A549 treated with GW870086 at 1 μM for 4 hours (cell line): ENCODE measurements at places on chromosomes 12 and 14. TPM values are rescaled to one million over a fixed set of nuclear protein-coding genes. Genes with fewer than 3 reads are reported as not detected.

NEUROD4 gene
- not detected in 5 replicates for total RNA-seq

TIMELESS gene
- 32.5 to 39.5 TPM (median 35.5 TPM) in 5 replicates for total RNA-seq

LGR5 gene
- not detected in 5 replicates for total RNA-seq

CLEC9A gene
- not detected in 5 replicates for total RNA-seq

DNAH10 gene
- total RNA-seq = 0.15 to 0.40 TPM (median 0.29 TPM) in 5 replicates

KLRC2 gene
- 1.7 to 2.4 TPM (median 2.1 TPM) in 5 replicates for total RNA-seq

KLRF1 gene
- not detected in 5 replicates for total RNA-seq

SLC8A3 gene
- total RNA-seq = not detected in 5 replicates

IL26 gene
- not detected in 5 replicates for total RNA-seq

RNASE3 gene
- not detected in 5 replicates for total RNA-seq

ZFC3H1 gene
- 12.1 to 17.2 TPM (median 15.9 TPM) in 5 replicates for total RNA-seq

LRRC43 gene
- 0.26 to 0.36 TPM in 2 of 5 replicates, not detected in the others for total RNA-seq

TMEM30B gene
- total RNA-seq = 0.25 to 0.58 TPM (median 0.32 TPM) in 5 replicates

PLEKHG7 gene
- total RNA-seq = 0.07 TPM in 1 of 5 replicates, not detected in the others

OTX2 gene
- total RNA-seq = not detected in 5 replicates

TMEM121 gene
- 4.6 to 8.8 TPM (median 8.2 TPM) in 5 replicates for total RNA-seq

ANKS1B gene
- 0.37 to 0.67 TPM (median 0.58 TPM) in 5 replicates for total RNA-seq

RTL1 gene
- 0.19 to 0.30 TPM (median 0.24 TPM) in 5 replicates for total RNA-seq

KRT78 gene
- total RNA-seq = 0.06 to 0.25 TPM in 2 of 5 replicates, not detected in the others

LBHD2 gene
- not detected in 5 replicates for total RNA-seq

HPD gene
- total RNA-seq = 1.6 to 2.2 TPM (median 2.0 TPM) in 5 replicates

CMKLR1 gene
- total RNA-seq = 0.05 TPM in 2 of 5 replicates, not detected in the others

DPF3 gene
- 0.05 to 0.30 TPM (median 0.15 TPM) in 4 of 5 replicates, not detected in the other for total RNA-seq

CD69 gene
- total RNA-seq = 0.16 TPM in 1 of 5 replicates, not detected in the others

GLIPR1 gene
- total RNA-seq = 25.6 to 33.9 TPM (median 29.8 TPM) in 5 replicates

BBS10 gene
- 2.8 to 4.4 TPM (median 4.4 TPM) in 5 replicates for total RNA-seq

DTX1 gene
- 0.41 to 0.56 TPM (median 0.50 TPM) in 5 replicates for total RNA-seq

KRT6C gene
- not detected in 5 replicates for total RNA-seq

TRHDE gene
- 0.14 to 0.19 TPM in 2 of 5 replicates, not detected in the others for total RNA-seq

GPRC5A gene
- 263 to 406 TPM (median 370 TPM) in 5 replicates for total RNA-seq

C1S gene
- total RNA-seq = 39.5 to 62.4 TPM (median 44.8 TPM) in 5 replicates

CD4 gene
- total RNA-seq = not detected in 5 replicates

HEBP1 gene
- 54.0 to 58.6 TPM (median 55.4 TPM) in 5 replicates for total RNA-seq

KITLG gene
- total RNA-seq = 10.4 to 14.8 TPM (median 13.4 TPM) in 5 replicates

COL2A1 gene
- 0.02 to 0.08 TPM (median 0.06 TPM) in 4 of 5 replicates, not detected in the other for total RNA-seq

IL31 gene
- total RNA-seq = not detected in 5 replicates

VWF gene
- total RNA-seq = 0.10 to 0.27 TPM (median 0.17 TPM) in 5 replicates

LTBP2 gene
- 9.7 to 13.1 TPM (median 11.0 TPM) in 5 replicates for total RNA-seq

ADAM20 gene
- total RNA-seq = not detected in 5 replicates

ABCC9 gene
- 0.01 TPM in 1 of 5 replicates, not detected in the others for total RNA-seq

TWF1 gene
- total RNA-seq = 65.6 to 80.2 TPM (median 75.7 TPM) in 5 replicates

C12orf50 gene
- 0.14 TPM in 1 of 5 replicates, not detected in the others for total RNA-seq

ANP32D gene
- not detected in 5 replicates for total RNA-seq

BCL2L2 gene
- total RNA-seq = 14.6 to 20.4 TPM (median 18.5 TPM) in 5 replicates

IRAK3 gene
- 0.64 to 1.1 TPM (median 0.96 TPM) in 5 replicates for total RNA-seq

KRT82 gene
- total RNA-seq = not detected in 5 replicates

RASSF3 gene
- total RNA-seq = 24.8 to 33.6 TPM (median 29.4 TPM) in 5 replicates

TMEM132D gene
- not detected in 5 replicates for total RNA-seq

TPH2 gene
- total RNA-seq = not detected in 5 replicates

ZNF740 gene
- 12.9 to 17.1 TPM (median 15.4 TPM) in 5 replicates for total RNA-seq

ATP2A2 gene
- total RNA-seq = 259 to 341 TPM (median 315 TPM) in 5 replicates

ESPL1 gene
- total RNA-seq = 14.8 to 21.4 TPM (median 18.5 TPM) in 5 replicates

AQP5 gene
- total RNA-seq = not detected in 5 replicates

FOXG1 gene
- 0.10 to 0.19 TPM (median 0.14 TPM) in 5 replicates for total RNA-seq

SLCO1A2 gene
- total RNA-seq = 0.29 TPM in 1 of 5 replicates, not detected in the others
